ENCODE measurements at places on chromosomes 5 and 9.
A peak's percentile ranks its signal among the peaks of the same experiment; 100 is the strongest.

DNA sequence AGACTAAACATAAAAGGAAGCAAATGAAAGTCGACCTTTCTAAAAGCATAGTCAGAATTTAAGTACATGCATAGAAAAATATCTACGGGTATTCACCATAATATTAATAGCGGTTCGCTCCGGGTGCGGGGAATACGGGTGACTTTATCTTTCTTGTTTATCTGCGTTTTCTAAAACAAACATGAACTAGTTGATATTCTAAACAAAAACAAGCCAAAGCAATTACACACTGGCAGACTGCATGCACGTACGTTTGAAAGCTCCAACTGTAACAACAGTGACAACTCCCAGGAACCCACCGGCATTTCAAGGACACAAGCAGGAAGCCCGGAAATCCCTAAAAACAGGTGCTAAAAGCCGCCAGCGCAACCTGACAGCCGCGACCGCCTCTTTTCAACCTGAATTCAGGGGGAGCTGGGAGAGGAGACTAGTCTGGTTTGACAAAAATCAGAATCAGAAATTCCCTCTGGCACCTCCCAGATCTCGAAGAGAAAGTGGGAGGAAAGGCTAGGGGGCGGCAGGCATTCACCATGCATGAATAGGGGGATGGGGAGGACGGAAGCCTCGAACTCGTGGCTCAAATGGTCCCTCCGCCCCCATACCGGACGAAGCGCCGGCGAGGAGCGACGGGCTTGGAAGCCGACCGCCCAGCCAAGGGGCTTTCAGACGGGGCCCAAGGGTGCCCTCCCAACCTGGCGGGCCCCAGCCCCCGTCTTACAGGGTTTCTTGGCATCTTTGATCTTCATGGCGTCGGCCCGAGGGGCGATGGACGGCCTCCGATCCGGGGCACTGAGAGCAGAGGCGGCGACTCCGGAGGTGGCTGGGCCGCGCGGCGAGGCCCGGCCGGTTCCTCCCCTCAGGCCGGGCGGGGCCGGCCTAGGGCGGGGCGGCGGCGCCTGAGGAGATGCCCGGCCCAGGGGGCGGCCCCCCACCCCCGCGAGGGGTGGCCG lies at the start of gene PANK3:
PANK3 (minus strand) TSS at position 831 of the 950 bp plus-strand sequence; CDS start at position 746, 85 bp downstream.
- peak; percentile 1 for DNase-seq

GRCh38 chr9:85995599-85995998 lies 54.7 kb downstream of the NAA35 start:
- DNase-seq, result no peak

DNA sequence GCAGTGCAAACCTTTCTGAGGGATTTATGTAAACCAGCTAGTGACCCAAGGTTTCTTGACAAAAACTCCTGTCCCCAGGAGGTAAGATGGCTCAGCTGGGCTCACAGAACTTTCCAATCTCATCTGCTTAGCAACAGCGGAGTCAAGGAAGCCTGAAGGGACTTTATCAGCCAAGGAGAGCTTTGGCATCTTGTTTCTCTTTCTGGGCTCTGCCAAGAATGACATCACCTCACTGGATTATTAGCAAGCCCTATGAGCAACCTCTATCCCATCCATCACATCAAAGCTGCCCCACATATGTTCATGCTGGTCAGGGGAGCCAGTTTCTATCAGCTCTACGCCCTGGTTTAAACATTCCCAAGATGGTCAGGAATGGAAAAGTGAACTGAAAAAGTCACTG lies 461.3 kb downstream of the ENC1 start:
- no peak for DNase-seq

- no peak for DNase-seq
These were observed 220.8 kb upstream of the SLC24A2 start for GRCh38 chr9:20009606-20010005.

DNA sequence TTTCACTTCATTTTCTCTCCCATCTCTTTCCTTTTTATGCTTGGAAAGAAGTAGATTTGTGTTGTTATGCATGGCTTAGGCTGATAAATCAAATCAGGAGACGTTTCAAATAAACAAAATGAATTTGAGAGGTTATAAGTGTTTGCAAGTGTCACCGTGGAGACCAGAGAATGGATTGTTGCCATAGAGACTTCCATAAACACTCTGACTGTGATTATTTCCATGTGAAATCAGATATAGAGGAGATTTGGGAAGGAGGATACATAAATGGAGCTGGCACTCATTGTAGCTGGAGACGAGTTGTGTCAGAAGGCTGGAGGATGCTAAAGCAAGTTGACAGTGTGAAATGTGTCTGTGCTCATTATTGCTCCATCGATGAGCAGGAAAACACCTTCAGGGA lies 84.2 kb upstream of the PCSK1 start:
- DNase-seq, result no peak

- no peak for DNase-seq
These were observed 859.1 kb downstream of the MAT2B start for GRCh38 chr5:164364237-164365208.

GRCh38 chr5:71640408-71640807 lies 53.3 kb downstream of the MCCC2 start:
- DNase-seq, result no peak

- no peak for DNase-seq
These were observed 294.1 kb downstream of the ARHGAP26 start for GRCh38 chr5:143064218-143064641.

DNA sequence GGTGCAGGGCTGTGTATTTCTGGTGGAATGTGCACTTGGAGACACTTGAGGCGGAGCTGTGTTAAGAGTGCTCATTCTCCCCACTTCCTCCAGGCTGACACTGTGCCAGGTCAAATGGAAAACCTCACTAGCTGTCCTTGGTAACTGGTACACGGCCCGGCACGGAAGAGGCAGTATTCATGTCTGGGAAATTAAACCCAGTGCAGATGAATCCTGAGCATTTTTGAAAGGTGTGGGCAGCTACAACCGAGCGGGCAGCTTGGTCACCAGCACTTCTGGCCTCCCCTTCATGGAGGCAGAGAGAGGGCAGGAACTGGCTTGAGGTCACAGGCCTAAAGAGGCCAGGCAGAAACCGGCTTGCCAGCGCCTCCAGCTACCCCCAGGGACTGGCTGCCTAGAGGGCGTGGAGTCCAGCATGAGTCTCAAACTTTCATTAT lies 1.6 kb downstream of the CLPTM1L start:
- DNase-seq, result no peak

- DNase-seq, result no peak
These were observed 72.6 kb downstream of the SYK start for GRCh38 chr9:90874194-90874593.

DNA sequence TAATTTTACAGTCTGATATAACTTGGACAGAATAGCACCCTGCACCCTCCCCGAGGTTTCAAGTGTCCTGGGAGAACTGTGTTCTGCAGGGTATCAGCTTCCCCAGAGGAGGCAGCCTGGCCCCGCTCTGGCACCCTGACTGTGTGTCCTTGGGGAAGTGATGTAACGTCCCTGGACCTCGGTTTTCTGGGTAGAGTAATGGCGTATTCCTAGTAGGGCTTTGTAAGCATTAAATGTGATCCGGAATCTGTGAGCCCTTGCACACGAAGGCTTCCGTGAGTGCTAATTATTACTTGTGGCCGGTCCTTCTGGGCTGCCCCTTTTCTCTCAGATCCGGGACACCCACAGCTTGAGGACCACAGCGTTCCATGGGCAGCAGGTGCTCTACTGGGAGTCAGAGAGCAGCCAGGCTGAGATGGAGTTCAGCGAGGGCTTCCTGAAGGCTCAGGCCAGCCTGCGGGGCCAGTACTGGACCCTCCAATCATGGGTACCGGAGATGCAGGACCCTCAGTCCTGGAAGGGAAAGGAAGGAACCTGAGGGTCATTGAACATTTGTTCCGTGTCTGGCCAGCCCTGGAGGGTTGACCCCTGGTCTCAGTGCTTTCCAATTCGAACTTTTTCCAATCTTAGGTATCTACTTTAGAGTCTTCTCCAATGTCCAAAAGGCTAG lies 1.0 kb upstream of the CACFD1 start:
- DNase-seq, result no peak

DNA sequence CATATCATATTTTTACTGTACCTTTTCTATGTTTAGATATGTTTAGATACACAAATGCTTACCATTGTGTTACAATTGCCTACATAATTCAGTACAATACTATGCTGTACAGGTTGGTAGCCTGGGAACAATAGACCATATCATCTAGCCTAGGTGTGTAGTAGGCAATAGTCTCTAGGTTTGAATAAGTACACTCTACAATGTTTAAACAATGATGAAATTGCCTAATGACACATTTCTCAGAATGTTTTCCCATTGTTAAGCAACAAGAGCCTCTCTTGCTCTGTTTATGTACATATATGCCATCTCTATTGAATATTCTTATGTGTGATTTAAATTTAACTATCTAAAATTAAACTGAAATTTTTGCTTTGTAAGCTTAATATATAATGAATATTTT lies 209.6 kb upstream of the ST8SIA4 start:
- DNase-seq, result no peak

DNA sequence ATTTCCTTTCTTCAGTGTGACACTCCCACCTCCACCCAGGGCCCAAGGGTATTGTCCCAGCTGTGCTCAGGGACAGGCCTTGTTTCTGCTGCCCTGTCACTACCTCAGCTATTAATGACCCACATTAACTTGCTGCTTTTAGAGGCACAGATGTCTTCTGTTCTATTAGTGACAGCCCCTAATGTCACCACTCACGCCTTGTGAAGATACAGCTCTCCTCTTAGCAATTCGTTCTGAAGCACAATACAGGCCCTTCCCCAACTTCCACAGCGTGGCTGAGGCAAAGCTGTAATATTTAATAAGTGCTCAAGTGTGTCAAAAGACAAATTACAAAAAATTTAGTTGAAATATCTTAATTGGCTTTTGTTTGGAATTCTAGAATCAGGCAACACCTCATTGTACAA lies 44.7 kb upstream of the HMGCS1 start:
- no peak for DNase-seq

- DNase-seq, result no peak
These were observed 146.7 kb downstream of the ROR2 start for GRCh38 chr9:91803151-91803940.

- DNase-seq, result no peak
These were observed 11.2 kb upstream of the CCDC152 start for GRCh38 chr5:42745426-42745825.

DNA sequence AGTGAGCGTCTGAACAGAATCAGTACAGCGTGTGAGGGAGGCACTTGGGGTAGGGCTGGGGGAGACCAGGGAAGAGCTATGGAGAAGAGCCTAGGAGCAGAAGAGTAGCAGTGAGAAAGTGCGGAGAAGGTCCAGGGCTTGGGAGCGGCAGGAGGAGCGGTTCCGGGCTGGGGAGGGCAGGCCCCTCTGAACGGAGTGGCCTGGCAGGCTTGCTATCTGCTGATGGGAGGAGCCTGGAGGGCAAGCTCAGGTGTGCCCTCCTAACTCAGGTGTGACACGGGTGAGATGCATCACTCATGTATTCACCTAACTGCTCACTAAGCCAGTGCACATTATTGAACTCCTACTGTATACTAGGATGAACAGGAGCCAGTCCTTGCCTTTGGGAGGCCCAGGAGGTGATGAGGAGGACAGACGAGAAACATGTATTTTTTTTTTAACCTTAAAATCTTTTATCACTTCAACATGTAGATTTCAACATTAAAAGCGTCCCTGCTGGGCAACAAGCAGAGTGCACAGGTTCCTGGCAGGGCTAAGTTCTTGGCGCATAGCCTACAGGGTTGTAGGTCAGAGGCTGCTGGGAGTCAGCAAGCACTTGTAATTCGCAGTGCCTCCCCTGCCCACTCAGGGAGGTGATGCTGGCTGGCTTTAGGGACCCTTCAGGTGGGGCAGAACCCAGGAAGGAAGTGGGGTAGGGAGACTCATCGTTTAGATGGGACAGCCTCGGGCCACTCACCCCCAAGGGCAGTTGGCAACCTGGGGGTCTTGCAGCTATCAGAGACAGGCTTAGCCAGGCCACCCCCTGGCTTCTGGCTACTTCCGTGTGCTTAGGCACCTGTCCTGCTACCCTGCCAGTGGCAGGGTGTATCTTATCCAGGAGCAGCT lies 55.5 kb downstream of the TMOD1 start:
- no peak for DNase-seq

DNA sequence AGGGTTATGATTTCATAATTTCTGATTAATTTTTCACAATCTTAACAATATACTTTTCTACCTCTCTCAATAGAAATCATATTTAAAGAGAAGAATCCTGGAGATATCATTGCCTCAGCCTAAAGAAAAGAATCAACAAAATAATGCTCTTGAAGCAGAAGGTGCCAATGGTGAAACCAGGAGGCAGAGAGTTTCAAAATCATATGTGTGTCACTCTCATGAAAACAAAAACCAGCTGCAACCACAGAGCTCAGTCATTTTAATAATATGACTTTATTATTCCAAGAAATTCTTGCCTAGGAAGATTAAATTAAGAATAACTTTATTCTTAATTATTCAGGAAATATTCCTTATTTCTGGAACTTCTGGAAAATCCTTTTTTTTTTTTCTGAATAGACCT lies 266.8 kb upstream of the ACTBL2 start:
- DNase-seq, result no peak

GRCh38 chr9:89929673-89930480 lies 325.1 kb downstream of the GADD45G start:
- DNase-seq, result no peak

DNA sequence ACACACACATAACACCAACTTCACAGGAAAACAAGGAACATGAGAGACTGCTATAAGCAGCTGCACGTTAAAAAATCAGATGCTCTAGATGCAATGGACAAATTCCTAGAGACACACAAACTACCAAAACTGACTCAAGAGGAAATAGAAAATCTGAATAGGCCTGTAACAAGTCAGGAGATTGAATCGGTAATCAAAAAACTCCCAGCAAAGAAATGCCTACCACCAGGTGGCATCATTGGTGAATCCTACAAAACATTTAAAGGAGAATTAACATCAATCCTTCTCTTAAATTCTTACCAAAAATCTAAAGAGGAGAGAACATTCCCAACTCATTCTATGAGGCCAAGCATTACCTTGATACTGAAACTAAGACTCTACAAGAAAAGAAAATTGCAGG lies 54.9 kb downstream of the NDST1 start:
- no peak for DNase-seq

GRCh38 chr9:107222020-107222522 lies 61.0 kb upstream of the RAD23B start:
- no peak for DNase-seq

DNA sequence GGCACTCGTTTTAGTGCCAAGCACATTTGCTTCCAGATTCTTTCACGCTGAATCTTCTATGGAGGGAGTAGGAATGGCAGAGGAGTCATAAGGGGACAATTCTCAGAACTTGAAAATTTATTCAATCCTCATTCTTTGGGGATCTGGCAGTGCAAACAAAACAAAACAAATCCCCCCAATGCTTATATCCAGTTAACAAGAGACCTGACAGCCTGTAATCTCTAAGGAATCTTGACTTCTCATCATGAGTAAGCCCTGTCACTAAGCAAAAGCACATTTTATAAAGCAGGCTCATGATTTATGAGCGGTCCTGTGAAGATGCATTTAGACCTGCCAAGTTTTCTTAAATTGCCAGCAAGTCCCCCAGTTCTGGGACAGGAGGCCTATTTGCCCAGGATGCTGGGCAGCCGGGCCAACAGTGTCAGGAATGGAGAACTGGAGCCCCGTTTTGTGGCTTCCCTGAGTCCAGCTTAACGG lies 513.9 kb downstream of the CTNND2 start:
- DNase-seq, result no peak

Data from activated CD4-positive, alpha-beta T cell treated with anti-CD3 and anti-CD28 coated beads, Interleukin-2, amount 50 U/mL, for 4 hours (primary cell).